ENCODE measurements at places on chromosomes 16 and 17.

GRCh38 chr17:37315601-37316000, 60.2 kb upstream of the C17orf78 start:
- no peak for DNase-seq

- no peak for DNase-seq
These were observed 3.3 kb upstream of the ABCA9 start for GRCh38 chr17:69064001-69064400.

DNA sequence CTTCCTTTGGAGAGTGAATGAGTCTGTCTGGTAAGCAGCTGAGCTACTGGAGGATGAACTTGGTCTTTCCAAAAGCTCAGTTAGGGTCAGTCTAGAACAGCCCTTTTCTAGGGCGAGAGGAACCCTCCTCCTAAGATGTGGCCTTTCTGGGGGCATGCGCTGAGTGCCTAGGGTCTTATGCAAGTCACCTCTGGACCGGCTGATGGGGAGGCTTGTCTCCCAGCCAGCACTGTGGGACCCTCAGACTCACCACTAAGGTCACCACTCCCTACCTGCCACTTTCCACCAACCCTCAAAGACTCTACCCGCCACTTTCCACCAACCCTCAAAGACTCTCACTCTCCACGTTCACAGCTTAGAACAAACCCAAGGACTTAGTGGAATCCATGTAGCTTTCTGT, 26.8 kb downstream of the LMF1 start:
- no peak for DNase-seq

- DNase-seq = no peak
These were observed 3.1 kb downstream of the HIC1 start for GRCh38 chr17:2057760-2058585.

- no peak for DNase-seq
These were observed 708 bp downstream of the BAIAP2 start for GRCh38 chr17:81035521-81036196.

DNA sequence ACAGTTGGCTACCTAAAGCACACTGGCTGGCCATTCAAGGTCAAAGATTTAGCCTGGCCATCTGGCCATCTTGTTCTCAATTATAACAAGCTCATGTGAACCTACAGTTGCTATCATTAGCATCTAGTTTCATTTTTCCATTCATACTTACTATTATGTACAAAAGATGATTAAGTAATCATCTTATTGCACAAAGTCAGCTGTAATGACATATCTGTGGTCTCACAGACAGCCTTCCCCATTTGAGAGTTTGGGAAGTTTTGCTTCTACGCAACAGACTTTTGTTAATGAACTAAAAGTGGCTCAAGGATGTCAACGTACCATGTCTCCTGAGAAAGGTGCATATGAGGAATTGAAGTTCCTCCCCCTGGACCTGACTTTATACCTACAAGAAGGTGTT, 51.3 kb downstream of the HS3ST3B1 start:
- DNase-seq = no peak

DNA sequence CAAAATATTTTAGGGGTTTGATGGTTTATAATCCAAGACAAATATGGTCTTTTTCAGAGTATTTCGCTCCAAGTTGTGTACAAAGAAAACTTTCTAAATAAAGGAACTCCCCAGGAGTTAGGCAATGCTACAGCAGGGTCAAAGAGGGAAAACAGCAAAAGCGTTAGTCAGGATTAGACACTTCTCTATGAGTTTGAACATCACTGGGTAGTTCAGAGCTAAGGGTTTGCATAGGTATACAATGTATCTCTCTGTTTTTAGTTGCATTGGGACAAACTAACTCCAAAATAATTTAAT, 34.8 kb downstream of the FAM20A start:
- no peak for DNase-seq

GRCh38 chr16:49464877-49465504, 91.4 kb downstream of the C16orf78 start:
- DNase-seq = no peak

DNA sequence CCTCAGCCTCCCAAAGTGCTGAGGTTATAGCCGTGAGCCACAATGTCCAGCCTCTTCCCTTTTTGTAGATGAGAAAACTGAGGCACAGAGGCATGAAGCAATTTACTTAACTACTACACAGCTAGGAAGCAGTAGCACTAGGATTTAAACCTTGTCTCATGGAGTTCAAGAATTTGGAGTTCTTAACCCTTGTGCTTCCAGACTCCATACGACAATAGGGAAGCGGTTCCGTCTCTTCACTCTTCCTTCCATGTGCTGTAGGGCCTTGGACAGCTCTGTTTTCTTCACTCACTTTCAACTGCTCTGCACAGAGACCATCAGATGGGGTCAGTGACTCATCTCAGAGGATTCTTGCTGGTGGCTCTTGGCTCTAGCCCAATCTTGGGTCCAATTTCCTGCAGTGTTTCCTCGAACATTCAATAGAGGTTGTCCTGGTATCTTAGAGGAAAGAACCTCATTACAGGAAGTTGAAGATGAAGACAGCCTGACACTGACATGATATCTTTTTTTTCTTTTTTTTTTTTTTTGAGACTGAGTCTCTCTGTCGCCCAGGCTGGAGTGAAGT, 19.3 kb downstream of the ITGAL start:
- peak; percentile 40 for DNase-seq

DNA sequence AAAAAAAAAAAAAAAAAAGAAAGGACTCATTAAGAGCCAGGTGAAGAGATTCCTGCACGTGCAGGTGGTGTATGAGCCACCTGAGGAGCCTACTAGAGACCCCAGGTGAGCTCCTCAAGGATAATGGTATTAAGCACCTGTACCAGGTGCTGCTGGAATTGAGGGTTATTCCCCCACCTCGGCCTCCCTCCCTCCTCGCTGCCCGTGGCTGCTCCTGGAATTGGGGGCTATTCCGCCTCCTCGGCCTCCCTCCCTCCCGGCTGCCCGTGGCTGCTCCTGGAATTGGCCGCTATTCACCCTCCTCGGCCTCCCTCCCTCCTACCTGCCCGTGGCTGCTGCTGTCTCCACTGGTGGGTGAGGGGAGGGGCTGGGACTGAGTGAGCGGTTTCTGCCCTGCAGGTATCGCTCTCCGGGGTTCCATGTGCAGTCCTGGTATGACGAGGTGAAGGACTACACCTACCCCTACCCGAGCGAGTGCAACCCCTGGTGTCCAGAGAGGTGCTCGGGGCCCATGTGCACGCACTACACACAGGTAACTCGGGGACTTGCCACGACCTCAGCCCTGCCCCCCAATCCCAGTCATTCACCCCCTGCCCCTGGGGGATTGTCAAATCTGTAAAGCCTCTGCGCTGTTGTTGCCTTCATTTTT, 29.3 kb downstream of the CRISPLD2 start:
- no peak for DNase-seq

DNA sequence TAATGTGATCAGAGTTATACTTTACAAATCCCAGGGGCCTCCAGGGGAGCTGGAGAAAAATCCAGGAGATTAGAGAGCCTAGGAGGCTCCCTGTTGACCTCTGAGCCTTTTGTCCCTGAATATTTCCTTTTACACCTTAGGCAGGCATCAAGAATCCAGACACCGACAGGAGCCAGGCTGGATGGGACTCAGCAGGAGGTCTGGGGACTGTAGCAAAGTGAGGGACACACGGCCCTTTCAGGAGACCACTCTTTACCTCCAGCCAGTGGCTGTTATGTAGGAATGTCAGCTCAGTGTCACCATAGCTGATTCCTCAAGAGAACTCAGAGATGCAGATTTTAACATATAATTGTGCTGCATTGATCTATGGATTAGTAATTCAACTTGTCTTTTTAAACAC, 198.4 kb downstream of the SHISA9 start:
- DNase-seq = no peak

GRCh38 chr16:62638964-62639870, 603.0 kb upstream of the CDH8 start:
- no peak for DNase-seq

- no peak for DNase-seq
These were observed 1503.7 kb downstream of the CDH11 start for GRCh38 chr16:63617990-63618763.

DNA sequence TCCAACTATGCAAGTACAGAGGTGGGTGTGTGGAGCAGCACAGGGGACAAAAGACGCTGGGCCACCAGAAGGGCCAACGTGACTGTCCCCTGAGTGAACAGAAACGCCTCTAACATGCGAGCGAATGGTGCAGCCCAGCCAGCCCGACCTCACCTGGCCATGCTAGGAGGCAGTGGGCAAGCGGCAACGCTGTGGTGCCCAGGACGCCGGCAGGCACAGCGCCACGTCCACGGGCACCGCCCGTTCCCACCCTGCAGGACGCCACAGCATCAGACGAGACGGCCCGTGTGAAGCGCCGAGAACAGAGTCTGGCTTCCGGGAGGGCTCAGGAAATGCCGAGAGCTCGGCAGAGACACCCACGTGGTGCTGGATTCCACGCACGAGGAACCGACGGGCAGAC, 2.2 kb downstream of the CEP295NL start:
- no peak for DNase-seq

DNA sequence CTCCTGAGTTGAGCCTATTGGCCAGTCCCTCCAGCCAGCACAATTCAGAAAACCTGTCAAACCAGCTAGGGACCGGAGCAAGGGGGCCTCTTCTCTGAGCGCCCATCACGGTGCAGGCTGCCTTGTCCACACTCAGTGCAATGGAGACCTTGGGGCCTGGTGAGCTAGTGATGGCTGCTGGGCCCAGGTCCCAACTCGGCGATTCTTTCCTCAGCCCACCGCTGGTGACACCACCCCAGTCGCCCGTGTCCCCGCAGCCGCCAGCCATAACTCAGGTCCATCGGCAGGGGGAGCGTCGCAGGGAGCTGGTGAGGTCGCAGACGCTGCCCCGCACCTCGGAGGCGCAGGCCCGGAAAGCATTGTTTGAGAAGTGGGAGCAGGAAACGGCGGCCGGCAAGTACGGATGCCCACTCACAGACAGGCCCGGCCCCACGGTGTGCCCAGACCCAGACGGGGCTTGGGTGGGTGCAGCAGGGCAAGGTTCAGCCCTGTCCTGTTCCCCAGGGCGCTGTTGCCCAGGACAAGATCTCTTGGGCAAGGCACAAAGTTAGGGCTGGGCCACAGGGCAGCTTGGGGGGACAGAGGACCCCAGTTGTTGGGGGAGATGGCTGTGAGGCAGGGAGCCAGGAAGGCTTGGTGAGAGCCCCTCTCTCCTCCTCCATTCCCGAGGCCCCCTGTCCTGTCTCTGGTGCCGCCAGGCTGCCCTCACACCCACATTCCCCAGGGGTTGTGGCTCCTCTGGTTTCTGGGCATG, 10.8 kb downstream of the SMTNL2 start:
- no peak for DNase-seq

- no peak for DNase-seq
These were observed 243.5 kb downstream of the GSG1L start for GRCh38 chr16:27819881-27820610.

DNA sequence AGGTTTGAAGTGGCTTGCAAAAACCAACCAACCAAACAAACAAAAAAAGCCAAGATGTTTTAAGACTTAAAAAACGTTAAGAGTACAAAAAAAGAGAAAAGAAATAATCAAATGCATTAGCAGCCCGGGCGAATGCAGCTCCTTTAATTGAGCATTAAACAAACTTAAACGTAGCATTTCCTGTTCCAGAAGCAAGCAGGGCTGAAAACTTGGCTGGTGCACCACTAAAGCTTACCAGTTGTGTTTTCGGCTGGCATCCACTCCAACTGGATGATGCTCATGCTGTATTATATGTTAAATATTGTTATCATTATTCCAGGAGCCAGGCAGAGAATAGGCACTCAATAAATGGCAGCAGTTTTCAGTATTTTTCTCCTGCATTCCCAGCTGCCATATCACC, 45.1 kb downstream of the IRX6 start:
- no peak for DNase-seq

DNA sequence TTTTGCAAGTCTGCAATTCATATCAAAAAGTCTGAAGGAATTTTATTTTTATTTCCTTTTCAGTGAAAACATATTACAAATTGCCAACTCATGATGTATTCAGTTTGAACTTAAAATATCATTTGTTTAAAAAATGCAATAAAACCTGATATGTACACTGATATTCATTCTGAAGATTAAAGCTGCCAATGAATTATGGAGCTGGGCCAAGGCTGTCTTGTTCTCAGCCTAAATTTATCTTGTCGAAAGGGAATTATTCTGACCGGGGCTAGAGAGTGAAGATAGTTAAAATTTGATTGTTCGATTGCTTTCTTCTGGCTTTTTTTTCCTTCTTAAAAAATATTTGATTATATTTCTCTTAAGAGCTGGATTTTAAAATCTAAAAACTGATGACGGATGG, 54.0 kb upstream of the RBFOX1 start:
- no peak for DNase-seq

- DNase-seq = no peak
These were observed 878.0 kb upstream of the GOT2 start for GRCh38 chr16:59612094-59612493.

DNA sequence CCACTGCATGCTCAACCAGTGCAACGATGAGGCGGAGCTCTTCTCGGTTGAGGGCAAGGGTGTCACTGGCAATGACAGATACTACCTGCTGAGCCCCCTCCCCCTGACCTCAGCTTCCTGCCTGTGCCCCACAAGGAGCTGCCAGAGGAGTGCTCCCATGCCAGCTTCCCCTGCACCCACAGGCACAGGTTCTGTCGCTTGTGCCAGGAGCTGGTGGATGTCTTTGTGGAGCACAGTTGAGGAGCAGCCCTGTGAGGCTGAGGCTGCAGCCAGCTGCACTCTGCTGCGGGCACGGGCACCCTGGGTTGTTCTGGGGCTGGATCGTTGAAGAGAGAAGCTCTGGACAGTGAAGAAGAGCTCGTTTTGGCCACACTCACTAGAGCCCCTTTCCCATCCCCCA, 165.3 kb upstream of the ZNF267 start:
- no peak for DNase-seq

- DNase-seq = no peak
These were observed 19.5 kb upstream of the TUBG2 start for GRCh38 chr17:42639525-42640113.

DNA sequence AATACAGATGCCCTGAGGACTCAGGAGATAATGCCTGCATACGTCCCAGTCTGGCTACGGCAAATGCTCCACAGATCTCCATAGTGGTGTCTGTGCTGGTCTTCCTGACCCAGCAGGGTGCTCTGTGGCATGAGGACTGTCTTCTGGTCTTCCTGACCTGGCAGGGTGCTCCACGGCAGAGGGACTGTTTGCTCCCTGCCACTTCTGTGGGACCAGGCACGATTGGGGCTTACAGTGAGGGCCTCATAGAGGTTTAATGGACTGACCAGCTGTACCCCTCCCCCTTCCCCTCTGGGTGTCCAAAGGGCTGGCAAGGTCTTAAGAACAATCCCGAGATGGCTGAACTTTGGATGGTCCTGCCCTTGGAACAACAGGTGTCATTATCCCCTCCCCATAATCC, 123.1 kb downstream of the C16orf78 start:
- no peak for DNase-seq

DNA sequence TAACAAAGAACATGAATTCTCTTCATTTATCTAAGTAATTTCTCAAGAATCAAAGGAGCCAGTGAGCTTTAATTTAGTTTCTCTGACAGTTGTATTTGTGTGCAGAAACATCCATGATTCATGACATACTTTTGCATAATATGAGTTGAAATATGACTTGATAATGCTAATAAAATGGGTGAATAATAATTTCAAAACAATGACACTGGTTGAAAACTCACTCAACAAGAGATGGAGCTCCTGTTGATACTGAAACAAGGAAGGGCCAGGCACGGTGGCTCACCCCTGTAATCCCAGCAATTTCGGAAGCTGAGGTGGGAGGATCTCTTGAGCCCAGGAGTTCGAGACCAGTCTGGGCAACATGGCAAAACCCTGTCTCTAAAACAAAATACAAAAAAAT, 147.0 kb downstream of the MAP2K6 start:
- DNase-seq = no peak

Data from stimulated activated CD4-positive, alpha-beta T cell treated with anti-CD3 and anti-CD28 coated beads, Interleukin-2, amount 100 ng/mL, for 4 hours (primary cell).